ENCODE measurements at places on chromosomes 4 and X. TPM values are rescaled to one million over a fixed set of nuclear protein-coding genes. Genes with fewer than 3 reads are reported as not detected.

The ARR3 gene
- total RNA-seq = not detected

The COQ2 gene
- 16.2 TPM for total RNA-seq

The RBPJ gene
- total RNA-seq = 212 TPM

The IGFBP7 gene
- total RNA-seq = 82.1 TPM

The ZNF182 gene
- 6.9 TPM for total RNA-seq

Measured in natural killer cell treated with Interleukin-12 subunit alpha and Interleukin-12 subunit beta and Interleukin-15 and Interleukin-18, amount 100 ng/mL, for 72 hours (primary cell).